ENCODE measurements at places on chromosomes 16 and 17.

GRCh38 chr17:40516581-40517285 is 15.3 kb upstream of the TNS4 start:
- no peak for DNase-seq

GRCh38 chr16:81446907-81447268 is 2.3 kb downstream of the CMIP start:
- DNase-seq: no peak

GRCh38 chr17:49635121-49635520 is 42.8 kb downstream of the SPOP start:
- no peak for DNase-seq

GRCh38 chr17:8382880-8383142 is 182 bp downstream of the RPL26 start:
- no peak for DNase-seq

DNA sequence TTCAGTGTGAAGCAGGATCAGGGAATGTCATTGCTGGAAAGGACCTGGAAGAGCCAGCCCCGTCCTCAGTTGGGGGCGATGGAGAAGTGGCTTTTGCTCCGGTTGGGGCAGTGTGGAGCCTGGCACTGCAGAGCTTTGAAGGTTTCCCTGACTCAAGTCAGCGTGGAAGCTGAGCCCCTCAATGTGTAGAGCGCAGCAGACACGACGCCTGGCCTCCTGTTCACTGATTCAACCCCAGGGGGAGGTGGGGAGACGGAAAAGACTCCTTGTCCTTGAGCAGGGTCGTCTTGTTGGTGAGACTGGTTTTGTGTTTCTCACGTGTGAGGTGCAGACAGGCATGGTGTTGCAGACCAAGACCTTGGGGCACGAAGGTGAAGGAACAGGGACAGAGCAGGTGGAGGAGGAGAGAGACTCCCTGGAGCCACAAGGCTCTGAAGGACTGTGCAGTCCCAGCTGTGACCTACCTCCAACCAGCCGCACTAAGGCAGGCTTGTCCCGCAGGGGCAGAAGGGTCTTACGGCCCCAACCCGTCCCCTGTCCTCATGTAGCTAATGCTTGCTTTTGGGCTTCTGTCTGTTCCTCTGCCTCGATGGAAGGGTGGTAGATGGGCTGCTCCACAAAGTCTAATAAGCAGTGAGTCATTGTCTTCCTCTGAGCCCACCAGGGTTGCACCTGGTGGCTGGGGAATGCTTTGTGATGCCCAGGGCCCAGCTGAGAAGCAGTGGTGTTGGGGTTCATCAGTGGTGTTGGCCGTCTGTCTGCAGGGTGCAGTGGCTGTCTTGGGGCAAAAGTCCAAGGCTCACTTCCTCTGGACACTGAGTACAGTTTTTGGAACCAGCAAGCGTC is 47.8 kb downstream of the MPRIP start:
- no peak for DNase-seq

DNA sequence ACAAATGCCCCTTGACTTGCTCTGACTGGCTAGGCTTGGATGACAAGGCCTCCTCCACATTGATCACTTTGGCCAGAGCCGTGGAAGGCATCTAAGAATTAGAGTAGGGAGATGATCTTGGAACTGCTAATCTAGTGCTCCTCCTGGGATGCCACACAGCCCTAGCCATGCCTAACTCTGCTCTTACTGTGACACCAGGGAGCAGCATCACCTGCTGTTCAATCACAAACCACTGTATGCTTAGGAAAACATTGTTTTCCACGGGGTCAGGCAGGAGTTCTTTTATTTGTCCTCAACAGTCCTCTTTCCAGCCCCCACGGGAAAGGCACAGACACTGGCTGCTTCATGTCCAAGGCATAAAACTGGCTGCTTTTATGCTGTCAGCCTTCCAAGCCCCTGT is 46.3 kb downstream of the C16orf78 start:
- DNase-seq: no peak

- DNase-seq: no peak
Observed at GRCh38 chr17:63435681-63436522, 10.2 kb downstream of the CYB561 start.

DNA sequence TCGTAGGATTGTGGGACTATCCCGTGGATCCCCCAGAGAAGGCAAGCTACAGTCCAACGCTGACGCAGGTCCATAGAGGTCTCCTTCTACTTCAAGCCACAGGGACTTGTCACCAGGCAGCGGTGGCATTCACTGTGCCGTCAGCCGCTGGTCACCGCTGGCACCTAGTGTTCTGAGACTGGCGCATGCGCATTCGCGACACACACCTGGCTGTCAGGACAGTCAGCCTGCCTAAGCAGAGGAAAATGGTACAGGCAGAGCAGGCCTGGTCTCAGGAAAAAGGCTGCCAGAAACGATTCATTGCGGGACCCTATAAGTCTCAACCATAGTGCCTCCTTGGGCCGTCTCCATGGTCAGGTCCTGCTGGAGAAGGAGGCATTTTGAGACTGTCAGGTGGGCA is 138.0 kb upstream of the WSB1 start:
- no peak for DNase-seq

- no peak for DNase-seq
Observed at GRCh38 chr16:84229471-84229870, 10.3 kb downstream of the KCNG4 start.

- peak; percentile 9 for DNase-seq
Observed at GRCh38 chr17:74089869-74090464, 113.5 kb upstream of the RPL38 start.

GRCh38 chr17:41972571-41973407 is 6.2 kb downstream of the CNP start:
- DNase-seq: peak; percentile 88

- no peak for DNase-seq
Observed at GRCh38 chr17:70378076-70378475, 208.7 kb downstream of the KCNJ2 start.

- DNase-seq: no peak
Observed at GRCh38 chr16:57203451-57203850, 17.3 kb downstream of the RSPRY1 start.

GRCh38 chr16:53187775-53188174 is 133.0 kb downstream of the CHD9 start:
- no peak for DNase-seq

DNA sequence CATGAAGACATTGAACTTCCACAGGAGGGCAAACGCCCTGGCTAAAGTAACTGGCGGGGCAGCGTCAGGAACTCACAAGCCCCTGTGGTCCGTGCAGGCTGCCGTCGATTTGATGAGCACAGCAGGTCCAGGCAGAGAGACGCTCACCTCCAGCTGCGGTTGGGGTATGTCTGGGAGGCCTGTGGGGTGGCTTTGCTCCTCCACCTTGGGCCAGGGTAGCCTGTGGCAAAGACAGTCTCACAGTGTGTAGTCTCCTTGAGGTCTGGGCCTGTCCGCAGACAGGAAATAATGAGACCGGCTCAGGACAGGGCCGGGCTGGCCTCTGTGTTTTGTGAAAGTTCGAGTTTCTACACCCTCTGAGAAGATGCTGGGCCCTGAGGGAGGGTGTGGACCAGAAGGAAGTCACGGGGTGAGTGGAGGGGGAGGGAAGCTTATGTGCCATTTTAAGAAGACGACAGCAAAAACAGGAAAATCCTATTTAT is 103.3 kb downstream of the METRNL start:
- no peak for DNase-seq

- no peak for DNase-seq
Observed at GRCh38 chr17:57552114-57552624, 192.9 kb downstream of the CCDC182 start.

DNA sequence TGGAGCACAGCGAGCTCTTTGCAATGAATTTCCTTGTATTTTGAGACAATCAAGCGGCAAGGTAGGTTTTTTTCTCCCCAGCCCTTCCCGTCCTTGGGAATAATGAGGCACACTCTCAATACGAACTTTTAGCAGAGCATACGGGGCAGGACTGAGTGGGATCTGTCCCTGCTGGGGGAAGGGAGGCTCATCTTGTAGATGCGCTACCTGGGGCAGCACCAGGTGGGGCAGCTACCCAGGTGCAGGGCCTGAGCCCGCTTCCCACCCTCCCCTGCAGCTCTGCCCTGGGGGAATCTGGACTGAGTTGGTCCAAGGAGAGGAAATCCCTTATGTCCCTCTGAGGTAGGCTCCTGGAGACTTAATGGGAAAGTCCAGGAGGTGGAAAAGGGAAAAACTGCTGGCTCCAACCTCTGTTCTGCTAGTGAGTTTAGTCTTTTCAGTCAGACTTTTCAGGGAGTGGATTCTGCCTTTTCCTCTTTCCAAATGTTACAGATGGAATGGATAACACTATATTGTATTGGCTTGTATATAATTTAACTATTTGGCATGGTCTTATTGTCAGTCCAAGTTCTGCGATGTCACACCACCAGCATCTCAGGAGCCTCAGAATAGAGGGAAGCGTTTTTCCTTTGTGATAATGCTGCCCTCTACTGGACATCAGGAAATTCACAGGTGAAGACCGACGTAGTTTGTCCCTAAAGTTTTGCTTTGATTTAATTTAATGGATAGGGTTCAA is 9.6 kb upstream of the CES1 start:
- DNase-seq: peak; percentile 32

DNA sequence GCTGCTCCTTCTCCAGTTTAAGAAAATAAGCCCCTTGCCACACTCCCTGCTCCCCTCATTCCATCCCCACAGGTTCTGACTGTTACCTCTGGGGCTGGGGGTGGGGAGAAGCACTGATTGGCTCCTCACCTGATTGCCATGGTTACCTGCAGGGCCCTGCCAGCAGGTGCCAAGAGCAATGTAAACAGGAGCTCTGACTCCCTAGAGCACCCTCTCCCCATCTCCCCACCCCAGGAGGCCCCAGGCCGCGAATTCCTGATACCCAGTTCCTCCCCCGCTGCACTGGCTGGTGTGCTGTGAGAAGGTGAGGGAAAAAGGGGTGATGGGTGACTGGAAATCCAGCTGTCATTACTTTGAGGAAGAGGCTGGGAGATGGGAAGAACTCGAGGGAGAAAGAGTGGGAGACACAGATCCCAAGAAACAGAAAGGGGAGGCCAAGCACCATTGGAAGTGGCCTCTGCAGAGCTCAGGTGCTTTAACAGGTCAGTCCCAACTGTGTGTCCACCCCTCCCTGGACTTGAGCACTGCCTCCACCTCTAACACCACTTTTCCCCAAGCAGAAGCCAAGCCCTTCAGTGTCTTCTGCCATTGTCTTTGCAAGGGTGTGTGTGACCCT is 4.5 kb downstream of the PCGF2 start:
- no peak for DNase-seq

- no peak for DNase-seq
Observed at GRCh38 chr16:71201556-71201955, 29.0 kb downstream of the HYDIN start.

- DNase-seq: peak; percentile 36
Observed at GRCh38 chr17:80980397-80981061, 11.1 kb upstream of the CHMP6 start.

DNA sequence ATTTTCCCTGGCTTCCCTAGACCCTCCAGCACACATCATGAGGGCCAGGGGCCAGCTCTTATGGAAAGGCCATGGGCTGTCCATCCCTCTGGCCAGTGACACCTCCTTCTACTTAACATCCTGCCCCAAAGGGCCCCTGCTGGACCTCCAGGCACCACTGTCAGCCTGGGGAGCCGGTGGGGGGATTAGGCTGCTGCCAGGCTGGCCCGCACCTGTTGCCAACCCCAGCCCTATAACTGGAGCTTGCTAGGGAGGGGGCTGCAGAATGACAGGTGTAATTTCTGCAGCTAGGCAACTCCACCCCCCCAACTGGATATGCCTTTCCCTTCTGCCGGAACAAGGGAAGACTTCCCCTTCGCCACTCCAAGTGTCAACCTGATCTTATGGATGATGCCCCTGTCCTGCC is 12.5 kb downstream of the RARA start:
- DNase-seq: no peak

DNA sequence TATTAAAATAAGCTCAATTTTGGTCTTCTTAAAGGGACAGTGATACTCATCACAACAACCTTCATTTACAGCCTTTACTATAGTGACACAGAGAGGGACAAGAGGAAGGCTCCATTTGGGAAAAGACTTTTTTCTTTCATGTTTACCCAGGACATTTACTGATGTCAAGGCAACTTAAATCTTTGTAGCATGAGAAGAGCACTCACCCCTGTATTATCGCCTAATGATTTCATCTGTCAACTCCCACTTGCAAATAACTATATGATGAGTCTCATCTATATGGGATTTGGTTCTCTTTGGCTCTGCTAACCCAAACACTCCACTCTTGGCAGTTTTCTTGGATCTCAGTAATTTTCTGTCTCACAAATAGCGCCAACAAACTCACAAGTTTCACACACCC is 24.1 kb downstream of the BLMH start:
- DNase-seq: no peak

GRCh38 chr17:64277831-64278562 is 14.9 kb upstream of the TEX2 start:
- DNase-seq: no peak

- peak; percentile 18 for DNase-seq
Observed at GRCh38 chr16:29994600-29995323, 655 bp downstream of the HIRIP3 start.

GRCh38 chr16:75621170-75621477 is 2.0 kb downstream of the ADAT1 start:
- DNase-seq: peak; percentile 49

GRCh38 chr17:77416105-77416713 is 275.4 kb downstream of the SEC14L1 start:
- no peak for DNase-seq

DNA sequence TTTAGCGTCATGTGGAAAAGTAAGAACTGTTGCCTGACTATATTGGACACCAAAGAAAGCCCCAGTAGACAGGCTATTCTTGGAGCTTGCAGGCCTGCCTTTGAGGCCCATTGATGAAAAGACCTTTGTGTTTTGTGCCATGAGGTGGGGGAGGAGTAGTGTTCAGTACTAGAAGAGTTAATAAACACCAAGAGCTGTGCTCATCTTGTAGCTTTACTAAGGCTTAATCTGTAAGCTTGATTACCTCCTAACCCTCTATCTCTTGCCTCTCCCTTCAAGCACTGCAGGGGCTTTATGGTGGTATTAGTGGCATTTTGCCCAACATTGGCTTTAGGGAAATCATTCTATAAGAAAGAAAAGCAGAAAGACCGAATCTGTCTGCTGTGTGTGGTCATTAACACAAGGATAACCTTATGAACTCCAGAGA is 220.2 kb upstream of the TBX2 start:
- no peak for DNase-seq

- DNase-seq: peak; percentile 19
Observed at GRCh38 chr17:41553176-41553575, 18.7 kb downstream of the KRT9 start.

DNA sequence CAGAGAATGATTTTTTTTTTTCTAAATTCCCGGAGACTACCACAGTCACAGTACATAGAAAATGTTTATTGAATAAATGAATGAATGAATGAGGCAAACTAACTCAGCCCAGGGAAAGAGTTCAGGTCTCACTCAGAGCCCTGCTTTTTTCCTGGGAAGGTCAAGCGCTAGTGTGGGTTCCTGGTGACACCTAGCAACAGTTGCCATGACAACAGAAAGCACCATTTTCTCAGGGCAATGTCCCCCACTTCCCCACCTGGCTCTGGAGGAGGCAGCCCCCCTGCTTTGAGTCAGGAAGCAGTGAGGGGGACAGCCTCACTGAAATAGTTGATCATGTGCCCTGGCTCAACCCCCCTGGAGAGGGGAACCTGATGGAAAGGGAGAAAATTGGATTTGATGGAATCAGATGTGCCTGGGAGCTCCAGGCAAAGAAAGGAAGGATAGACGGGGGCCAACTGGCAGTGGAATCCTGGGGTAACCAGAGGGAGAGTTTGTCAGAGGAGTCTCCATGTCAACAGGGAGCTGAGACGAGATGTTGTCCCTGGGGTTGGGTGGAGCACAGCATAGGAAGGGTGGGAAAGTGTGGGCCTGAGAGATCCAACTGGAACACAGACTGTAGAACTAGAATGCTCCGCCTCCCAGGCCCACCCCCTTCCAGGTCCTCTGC is 242.2 kb upstream of the CCL2 start:
- no peak for DNase-seq
